ENCODE measurements at places on chromosomes 5 and 9. TPM values are rescaled to one million over a fixed set of nuclear protein-coding genes. Genes with fewer than 3 reads are reported as not detected.
A peak's percentile ranks its signal among the peaks of the same experiment; 100 is the strongest.

The IL5 gene
- not detected for total RNA-seq

GRCh38 chr5:68259700-68260099 is 44.1 kb downstream of the PIK3R1 start:
- no peak overlapping the region for H3K27ac ChIP-seq
- no peak for DNase-seq
- no peak overlapping the region for H3K4me3 ChIP-seq
- H3K36me3 ChIP-seq = no peaks in the 10 kb centered on the region

GRCh38 chr5:32511776-32512374 is 67.3 kb upstream of the ZFR start:
- H3K36me3 ChIP-seq = no peaks in the 10 kb centered on the region
- no peaks in the 10 kb centered on the region for H3K27me3 ChIP-seq
- H3K4me3 ChIP-seq = no peak overlapping the region
- no peaks in the 10 kb centered on the region for H3K4me1 ChIP-seq
- DNase-seq = no peak

The PSAT1 gene
- 31.5 TPM for total RNA-seq

- no peak overlapping the region for H3K4me3 ChIP-seq
- no peak overlapping the region for H3K27ac ChIP-seq
- H3K27me3 ChIP-seq = no peaks in the 10 kb centered on the region
- no peaks in the 10 kb centered on the region for H3K36me3 ChIP-seq
Measured at GRCh38 chr5:77117161-77117560, 30.1 kb upstream of the ZBED3 start.

- no peaks in the 10 kb centered on the region for H3K4me1 ChIP-seq
- no peak for DNase-seq
- H3K27ac ChIP-seq = no peak overlapping the region
- H3K27me3 ChIP-seq = no peaks in the 10 kb centered on the region
Measured at GRCh38 chr5:168585119-168585856, 6.1 kb upstream of the PANK3 start.

DNA sequence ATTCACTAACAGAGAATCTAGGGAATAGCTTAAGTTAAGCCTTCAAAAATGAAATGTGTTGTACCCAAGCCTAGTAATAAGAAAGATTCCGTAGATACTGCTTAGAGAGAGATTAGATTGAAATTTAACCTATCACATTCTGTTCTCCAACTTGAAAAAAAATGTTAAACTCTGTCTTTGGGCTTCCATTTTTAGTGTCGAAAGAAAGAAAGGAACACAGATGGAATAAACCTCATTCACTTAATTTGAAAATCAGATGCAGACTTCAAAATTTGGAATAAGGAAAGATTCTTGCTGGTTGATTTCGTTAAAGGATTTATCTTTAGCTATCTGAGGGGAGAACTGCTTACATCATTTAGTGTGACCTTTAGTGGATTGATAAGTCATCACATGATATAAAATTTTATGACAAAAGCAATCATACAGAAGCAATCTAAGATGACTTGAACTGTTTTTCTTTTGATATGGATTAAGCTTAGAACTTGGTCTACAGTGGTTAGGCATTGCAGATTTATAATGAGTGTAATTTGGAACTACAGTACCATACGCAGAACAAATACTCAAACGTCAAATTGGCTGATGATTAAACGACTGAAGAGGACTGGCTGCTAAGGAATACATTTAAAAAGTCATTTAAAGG is 128.5 kb downstream of the GLIS3 start:
- H3K4me1 ChIP-seq = peaks cover 8% of the 10 kb centered on the region
- no peak overlapping the region for H3K4me3 ChIP-seq
- H3K27ac ChIP-seq = no peak overlapping the region
- DNase-seq = no peak
- H3K27me3 ChIP-seq = no peaks in the 10 kb centered on the region

The STKLD1 gene
- 0.58 TPM for total RNA-seq

- H3K27me3 ChIP-seq = no peaks in the 10 kb centered on the region
- H3K27ac ChIP-seq = no peak overlapping the region
- DNase-seq = no peak
- H3K4me1 ChIP-seq = no peaks in the 10 kb centered on the region
- H3K36me3 ChIP-seq = no peaks in the 10 kb centered on the region
- no peak overlapping the region for H3K4me3 ChIP-seq
Measured at GRCh38 chr5:140391732-140392131, 9.9 kb upstream of the ANKHD1 start.

GRCh38 chr9:100281066-100281465 is 71.7 kb downstream of the TEX10 start:
- H3K4me3 ChIP-seq = no peak overlapping the region
- no peak for DNase-seq
- no peak overlapping the region for H3K27ac ChIP-seq
- H3K4me1 ChIP-seq = no peaks in the 10 kb centered on the region
- H3K27me3 ChIP-seq = no peaks in the 10 kb centered on the region

The PCDHGA6 gene
- 1.4 TPM for total RNA-seq

The INSL4 gene
- total RNA-seq = not detected

The WDR41 gene
- 17.2 TPM for total RNA-seq

- no peaks in the 10 kb centered on the region for H3K36me3 ChIP-seq
- no peak overlapping the region for H3K27ac ChIP-seq
- H3K4me3 ChIP-seq = no peak overlapping the region
- DNase-seq = no peak
Measured at GRCh38 chr5:78666041-78666444, 17.5 kb upstream of the LHFPL2 start.

DNA sequence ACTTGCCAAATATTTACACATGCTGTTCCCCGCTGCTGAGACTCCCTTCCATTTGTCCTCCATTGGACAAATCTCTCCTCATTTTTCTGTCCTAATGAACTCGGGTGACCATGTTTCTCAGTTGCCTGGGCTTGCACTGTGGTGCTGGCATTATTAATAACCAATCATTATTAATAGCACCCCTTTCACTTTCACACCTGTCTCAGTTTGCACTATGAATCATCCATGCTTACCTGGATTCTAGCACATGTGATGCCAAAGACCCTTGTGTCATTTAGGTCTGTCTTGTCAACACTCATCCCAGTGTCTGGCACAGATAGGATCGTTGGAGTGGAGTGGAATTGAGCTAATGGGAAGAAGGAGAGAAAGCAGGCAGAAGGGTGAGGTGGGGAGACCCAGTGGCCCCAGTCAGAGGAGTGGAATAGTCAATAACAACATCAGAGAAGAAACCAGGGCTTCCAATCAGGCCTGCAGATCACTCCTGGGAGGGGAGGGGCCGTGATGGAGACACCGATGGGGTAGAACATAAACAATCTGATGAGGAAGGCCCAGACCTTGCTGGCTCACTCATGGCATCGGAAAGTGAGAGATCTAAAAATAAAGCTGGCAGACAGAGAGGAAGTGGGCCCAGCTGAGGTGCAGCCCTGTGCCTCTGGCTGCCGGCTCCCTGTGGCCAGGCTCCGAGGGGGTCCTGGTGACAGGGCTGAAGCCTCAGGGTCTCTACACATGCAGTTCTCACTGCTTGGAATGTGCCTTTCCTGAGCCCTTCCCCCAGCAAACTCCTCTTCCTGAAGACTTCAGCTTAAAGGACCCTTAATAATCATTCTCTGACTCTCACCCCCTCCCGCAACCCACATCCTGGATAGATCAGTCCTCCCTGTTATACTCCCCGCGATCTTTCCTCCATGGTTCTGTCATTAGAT is 33.5 kb upstream of the CRB2 start:
- H3K4me3 ChIP-seq = no peak overlapping the region
- no peak for DNase-seq
- peaks cover 10% of the 10 kb centered on the region for H3K4me1 ChIP-seq
- H3K27me3 ChIP-seq = no peaks in the 10 kb centered on the region

DNA sequence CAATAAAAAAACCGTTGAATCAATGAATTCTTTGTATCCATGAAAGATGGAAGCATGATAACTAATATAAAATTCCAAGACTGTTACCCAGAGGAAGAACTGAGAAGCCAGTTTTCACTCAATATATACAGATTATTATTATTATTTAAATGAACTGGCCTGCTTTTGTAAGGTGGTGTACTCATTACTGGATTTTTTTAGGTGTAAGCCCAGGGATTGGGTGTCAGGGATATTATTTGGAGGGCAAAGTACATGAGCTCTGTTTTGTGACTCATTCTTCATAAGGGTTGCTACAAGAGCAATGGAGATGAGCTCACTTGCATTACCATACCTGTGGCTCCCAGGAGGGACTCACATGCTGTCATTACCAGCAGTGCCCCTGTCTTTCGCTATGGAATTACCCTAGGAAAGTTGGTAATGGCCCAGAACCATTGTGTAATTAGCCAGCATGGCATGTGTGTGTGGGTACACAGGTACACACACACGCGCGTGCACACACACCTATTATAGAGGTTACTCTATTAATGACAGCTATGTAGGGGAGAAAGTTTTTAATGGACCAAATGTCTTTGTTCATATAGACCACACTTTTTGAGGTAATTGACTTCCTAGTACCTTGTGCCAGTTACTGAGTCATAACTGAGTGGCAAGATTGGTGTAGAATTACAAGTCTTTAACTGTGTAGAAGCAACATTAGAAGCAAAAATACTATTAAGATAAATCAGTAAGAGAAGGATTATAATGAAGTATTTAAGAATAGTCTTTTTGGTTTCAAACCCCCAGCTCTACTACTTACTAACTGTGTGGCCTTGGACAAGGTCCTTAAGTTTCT is 143.4 kb downstream of the GDNF start:
- no peak overlapping the region for H3K4me3 ChIP-seq
- no peaks in the 10 kb centered on the region for H3K36me3 ChIP-seq
- no peak overlapping the region for H3K27ac ChIP-seq
- H3K4me1 ChIP-seq = no peaks in the 10 kb centered on the region
- DNase-seq = no peak
- H3K27me3 ChIP-seq = no peaks in the 10 kb centered on the region

The INSYN2B gene
- not detected for total RNA-seq

The XRCC4 gene
- 1.7 TPM for total RNA-seq

- DNase-seq = peak; percentile 78
- H3K36me3 ChIP-seq = no peaks in the 10 kb centered on the region
- no peak overlapping the region for H3K4me3 ChIP-seq
- H3K4me1 ChIP-seq = no peaks in the 10 kb centered on the region
Measured at GRCh38 chr9:34536685-34537084, 13.9 kb upstream of the ENHO start.

The TOR1A gene
- 13.3 TPM for total RNA-seq

GRCh38 chr9:81772144-81772543 is 82.8 kb upstream of the TLE1 start:
- H3K36me3 ChIP-seq = no peaks in the 10 kb centered on the region
- H3K4me3 ChIP-seq = no peak overlapping the region
- H3K27me3 ChIP-seq = no peaks in the 10 kb centered on the region
- no peak for DNase-seq
- no peaks in the 10 kb centered on the region for H3K4me1 ChIP-seq

DNA sequence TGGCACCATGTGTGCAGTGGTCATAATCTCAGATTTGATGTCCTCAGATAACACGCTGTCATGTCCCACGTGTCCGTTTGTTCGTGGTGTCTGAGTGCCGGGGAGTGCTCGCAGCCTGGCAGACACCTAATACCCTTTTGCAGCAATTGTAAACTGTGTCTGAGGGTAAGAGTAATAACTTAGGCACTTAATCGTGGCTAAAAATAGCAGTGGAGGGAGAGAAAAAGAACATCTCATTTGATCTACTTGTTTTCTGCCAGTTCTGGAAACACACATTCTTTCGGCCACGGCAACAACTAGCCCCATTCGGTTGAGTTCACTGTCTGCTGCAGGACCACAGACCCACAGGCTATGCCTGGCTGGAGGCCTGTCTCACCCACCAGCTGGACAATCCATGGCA is 16.5 kb downstream of the ADCY2 start:
- no peaks in the 10 kb centered on the region for H3K4me1 ChIP-seq
- H3K36me3 ChIP-seq = no peaks in the 10 kb centered on the region
- H3K27me3 ChIP-seq = no peaks in the 10 kb centered on the region
- DNase-seq = no peak

The BHMT2 gene
- total RNA-seq = 1.7 TPM

GRCh38 chr9:35728041-35728971 is 3.7 kb downstream of the TLN1 start:
- H3K36me3 ChIP-seq = peaks cover 24% of the 10 kb centered on the region
- no peak for DNase-seq
- no peak overlapping the region for H3K27ac ChIP-seq
- H3K4me1 ChIP-seq = peaks cover 16% of the 10 kb centered on the region
- no peaks in the 10 kb centered on the region for H3K27me3 ChIP-seq
- no peak overlapping the region for H3K4me3 ChIP-seq

The SLC1A1 gene
- total RNA-seq = 2.0 TPM

GRCh38 chr5:41600731-41601130 is 90.3 kb upstream of the PLCXD3 start:
- no peak overlapping the region for H3K27ac ChIP-seq
- no peak overlapping the region for H3K4me3 ChIP-seq
- H3K36me3 ChIP-seq = no peaks in the 10 kb centered on the region
- no peaks in the 10 kb centered on the region for H3K4me1 ChIP-seq
- no peaks in the 10 kb centered on the region for H3K27me3 ChIP-seq
- no peak for DNase-seq

DNA sequence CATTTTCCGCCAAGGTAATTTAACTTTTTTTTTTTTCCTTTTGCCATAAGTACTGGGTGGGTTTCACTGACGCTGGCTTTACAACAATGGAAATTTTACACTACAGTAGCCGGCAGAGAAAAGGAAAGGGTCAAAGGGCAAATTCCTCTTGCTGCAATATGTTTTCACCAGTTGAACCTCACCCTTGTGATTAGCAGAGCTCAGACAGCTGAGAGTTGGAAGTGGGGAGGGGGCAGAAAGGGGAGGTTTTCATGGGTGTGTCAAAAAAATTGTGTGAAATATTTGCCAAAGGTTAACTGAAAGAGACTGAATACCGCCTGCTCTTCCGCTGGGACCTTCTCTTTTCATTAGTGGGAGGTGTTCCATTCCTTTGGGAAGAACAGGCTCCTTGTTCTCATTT is 296.9 kb downstream of the ADAMTS6 start:
- H3K27me3 ChIP-seq = no peaks in the 10 kb centered on the region
- H3K27ac ChIP-seq = no peak overlapping the region
- H3K36me3 ChIP-seq = no peaks in the 10 kb centered on the region

The LCN1 gene
- total RNA-seq = not detected

The PCDHA9 gene
- 0.22 TPM for total RNA-seq

The PTGER4 gene
- total RNA-seq = 8.6 TPM

- no peak overlapping the region for H3K4me3 ChIP-seq
- no peaks in the 10 kb centered on the region for H3K27me3 ChIP-seq
- no peaks in the 10 kb centered on the region for H3K4me1 ChIP-seq
Measured at GRCh38 chr5:16965581-16965980, 29.5 kb upstream of the MYO10 start.

The CENPP gene
- total RNA-seq = 2.1 TPM

The LMAN2 gene
- total RNA-seq = 84.2 TPM

GRCh38 chr5:151237685-151238084 is 13.8 kb upstream of the CCDC69 start:
- no peak overlapping the region for H3K4me3 ChIP-seq
- H3K4me1 ChIP-seq = peaks cover 6% of the 10 kb centered on the region
- H3K27me3 ChIP-seq = no peaks in the 10 kb centered on the region
- H3K27ac ChIP-seq = no peak overlapping the region
- DNase-seq = no peak

The FAM78A gene
- total RNA-seq = 1.3 TPM

The IGIP gene
- total RNA-seq = 2.6 TPM

GRCh38 chr5:148085977-148086705 is 22.4 kb downstream of the SPINK5 start:
- H3K4me1 ChIP-seq = peaks cover 11% of the 10 kb centered on the region
- H3K27me3 ChIP-seq = no peaks in the 10 kb centered on the region
- no peak overlapping the region for H3K4me3 ChIP-seq
- DNase-seq = no peak

The PCDHB5 gene
- 6.7 TPM for total RNA-seq

- no peaks in the 10 kb centered on the region for H3K27me3 ChIP-seq
- no peak for DNase-seq
- H3K36me3 ChIP-seq = no peaks in the 10 kb centered on the region
- H3K4me1 ChIP-seq = no peaks in the 10 kb centered on the region
- H3K4me3 ChIP-seq = no peak overlapping the region
Measured at GRCh38 chr9:87034841-87035240, 87.5 kb upstream of the GAS1 start.

Measured in pancreas (tissue), 10 donors.